Activated naive CD4-positive, alpha-beta T cell treated with anti-CD3 and anti-CD28 coated beads for 36 hours (primary cell): ENCODE measurements at places on chromosomes 12 and 14.

DNA sequence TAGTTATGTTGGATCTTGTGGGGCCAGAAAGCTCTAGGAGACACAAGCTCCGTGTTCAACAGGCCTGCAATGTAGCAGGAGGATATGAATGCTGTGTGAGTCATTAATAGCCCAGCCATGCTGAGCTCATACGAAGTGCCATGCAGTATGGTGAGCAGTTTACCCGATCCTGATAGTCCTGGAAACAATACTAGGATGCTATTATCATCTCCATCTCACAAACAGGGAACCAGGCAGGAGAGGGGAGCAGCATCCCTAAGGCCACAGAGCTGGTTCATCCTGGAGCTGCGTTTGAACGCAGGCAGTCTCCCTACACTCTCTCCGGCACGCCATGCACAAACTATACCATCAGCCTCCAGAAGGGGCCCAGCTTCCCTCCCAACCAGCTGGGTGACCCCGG lies 20.5 kb downstream of the TTC7B start:
- H3K27ac ChIP-seq = no peak overlapping the region
- no peak for DNase-seq
- H3K36me3 ChIP-seq = no peaks in the 10 kb centered on the region
- no peaks in the 10 kb centered on the region for H3K4me1 ChIP-seq
- H3K27me3 ChIP-seq = no peaks in the 10 kb centered on the region
- H3K4me3 ChIP-seq = no peak overlapping the region

GRCh38 chr12:67241482-67241881 lies 27.7 kb upstream of the CAND1 start:
- no peak overlapping the region for H3K27ac ChIP-seq
- no peak overlapping the region for H3K4me3 ChIP-seq
- H3K27me3 ChIP-seq = no peaks in the 10 kb centered on the region
- H3K36me3 ChIP-seq = no peaks in the 10 kb centered on the region

DNA sequence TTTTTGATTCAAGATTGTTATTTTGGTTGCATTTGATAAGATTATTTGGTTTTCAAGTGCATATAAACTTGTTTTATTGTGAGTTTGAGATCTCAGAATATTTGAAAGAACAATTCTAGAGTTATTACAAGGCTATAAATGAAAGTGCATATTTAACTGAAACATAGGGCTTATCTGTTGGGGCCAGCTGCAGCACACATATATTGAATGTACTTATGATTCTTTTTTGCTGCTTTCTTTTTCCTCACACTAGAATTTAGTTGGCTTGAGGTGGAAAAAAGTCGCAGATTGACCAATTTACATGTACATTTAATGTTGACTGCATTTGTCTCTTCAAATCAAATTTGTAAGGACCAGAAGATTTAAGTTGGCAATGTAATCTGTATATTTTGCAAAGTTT lies 88.0 kb downstream of the PCNX1 start:
- H3K4me1 ChIP-seq = peaks cover 48% of the 10 kb centered on the region
- no peak for DNase-seq
- no peaks in the 10 kb centered on the region for H3K27me3 ChIP-seq
- peaks cover 12% of the 10 kb centered on the region for H3K36me3 ChIP-seq
- no peak overlapping the region for H3K27ac ChIP-seq

DNA sequence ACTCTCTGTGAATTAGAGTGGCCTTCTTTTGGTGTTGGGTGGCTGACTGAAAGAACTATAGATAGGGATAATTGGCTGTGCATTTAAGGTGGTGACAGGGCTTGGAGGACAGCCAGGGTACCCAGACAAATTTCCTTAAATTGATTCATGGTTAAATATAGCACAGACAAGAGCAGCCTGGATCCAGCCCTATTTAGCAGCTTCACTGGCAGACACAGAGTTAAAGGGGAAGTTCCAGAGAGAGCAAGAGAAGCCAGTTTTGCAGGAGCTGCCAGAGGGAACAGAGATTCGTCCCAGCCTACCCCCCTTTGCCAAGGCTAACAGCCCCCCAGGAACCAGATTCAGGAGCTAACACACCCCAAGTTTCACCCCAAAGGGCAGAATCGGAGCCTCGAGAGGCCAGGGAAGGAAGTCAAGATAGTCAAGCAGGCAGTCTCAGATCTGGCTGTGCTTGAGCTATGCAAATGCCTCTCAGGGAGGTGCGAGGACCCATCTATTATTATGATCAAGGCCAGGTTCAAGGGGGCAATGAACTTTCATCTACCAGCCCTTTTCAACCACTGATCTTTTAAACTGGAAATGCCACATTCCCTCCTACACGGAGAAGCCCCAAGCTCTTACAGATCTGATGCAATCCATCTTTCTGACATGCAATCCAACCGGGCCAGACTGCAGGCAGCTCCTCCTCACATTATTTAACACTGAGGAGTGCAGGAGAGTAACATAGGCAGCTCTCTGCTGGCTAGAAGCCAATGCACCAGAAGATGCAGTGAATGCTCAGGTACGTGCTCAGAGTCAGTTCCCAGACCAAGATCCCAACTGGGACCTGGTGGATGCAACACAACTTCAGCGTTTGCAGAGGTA lies 58.2 kb downstream of the DHRS2 start:
- DNase-seq = peak; percentile 15
- no peaks in the 10 kb centered on the region for H3K36me3 ChIP-seq
- no peaks in the 10 kb centered on the region for H3K4me1 ChIP-seq

GRCh38 chr12:69583203-69583602 lies 2.1 kb upstream of the CCT2 start:
- no peak overlapping the region for H3K27ac ChIP-seq
- no peaks in the 10 kb centered on the region for H3K27me3 ChIP-seq
- H3K36me3 ChIP-seq = peaks cover 13% of the 10 kb centered on the region
- H3K4me1 ChIP-seq = peaks cover 12% of the 10 kb centered on the region

- no peak overlapping the region for H3K27ac ChIP-seq
- H3K4me3 ChIP-seq = no peak overlapping the region
- H3K36me3 ChIP-seq = no peaks in the 10 kb centered on the region
- DNase-seq = no peak
- no peaks in the 10 kb centered on the region for H3K4me1 ChIP-seq
- no peaks in the 10 kb centered on the region for H3K27me3 ChIP-seq
Measured at GRCh38 chr12:108345716-108346633, 6.9 kb upstream of the CMKLR1 start.

- peaks cover 14% of the 10 kb centered on the region for H3K36me3 ChIP-seq
- no peaks in the 10 kb centered on the region for H3K4me1 ChIP-seq
- no peak overlapping the region for H3K4me3 ChIP-seq
Measured at GRCh38 chr12:118151755-118152154, 15.8 kb downstream of the PEBP1 start.

GRCh38 chr14:100678469-100678828 lies 48.2 kb upstream of the DLK1 start:
- no peaks in the 10 kb centered on the region for H3K4me1 ChIP-seq
- H3K27me3 ChIP-seq = peaks cover 12% of the 10 kb centered on the region
- no peaks in the 10 kb centered on the region for H3K36me3 ChIP-seq

DNA sequence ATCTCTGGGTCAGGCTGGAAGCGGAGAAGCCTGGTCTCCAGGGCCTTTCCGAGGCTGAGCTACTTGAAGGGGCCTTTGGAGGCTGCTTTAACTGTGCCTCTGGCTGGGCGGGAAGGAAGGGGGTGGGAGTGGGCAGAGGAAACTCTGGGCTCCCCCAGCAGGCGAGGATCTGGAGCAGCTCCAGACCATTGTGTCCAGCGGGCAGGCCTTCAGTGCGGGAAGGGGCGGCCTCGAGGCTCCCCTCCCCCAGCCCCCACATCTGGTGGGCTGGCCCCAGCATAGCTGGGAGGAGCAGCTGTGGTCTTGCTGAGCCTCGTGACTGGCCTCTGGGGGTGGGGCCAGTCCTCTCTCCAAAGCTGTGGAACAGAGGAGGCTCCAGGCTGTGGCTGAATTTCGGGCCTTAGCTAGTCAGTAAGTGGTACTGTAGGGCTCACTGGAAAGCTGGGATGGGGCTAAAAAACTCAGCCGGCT lies 3.4 kb downstream of the TAMALIN start:
- H3K4me3 ChIP-seq = no peak overlapping the region
- H3K27me3 ChIP-seq = peaks cover 3% of the 10 kb centered on the region
- peaks cover 7% of the 10 kb centered on the region for H3K36me3 ChIP-seq
- DNase-seq = no peak
- H3K4me1 ChIP-seq = peaks cover 17% of the 10 kb centered on the region

- no peak overlapping the region for H3K27ac ChIP-seq
- no peaks in the 10 kb centered on the region for H3K27me3 ChIP-seq
- no peaks in the 10 kb centered on the region for H3K4me1 ChIP-seq
Measured at GRCh38 chr14:91614187-91614586, 104.1 kb upstream of the PPP4R3A start.

DNA sequence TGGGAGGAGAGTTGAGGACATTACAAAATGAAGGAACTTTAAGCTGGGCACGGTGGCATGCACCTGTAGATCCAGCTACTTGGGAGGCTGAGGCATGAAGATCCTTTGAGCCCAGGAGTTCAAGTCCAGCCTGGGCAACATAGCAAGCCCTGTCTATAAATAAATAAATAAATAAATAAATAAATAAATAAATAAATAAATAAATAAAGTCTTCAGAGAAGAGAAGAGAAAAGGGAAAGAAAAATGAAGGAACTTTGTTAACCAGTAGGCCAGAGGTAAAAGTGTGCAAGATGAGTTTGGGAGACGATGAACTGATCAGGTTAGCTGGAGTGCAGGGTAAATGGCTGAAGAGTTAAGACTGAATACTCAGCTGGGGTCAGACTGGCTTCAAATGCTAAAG lies 20.1 kb downstream of the PNMA1 start:
- H3K27me3 ChIP-seq = no peaks in the 10 kb centered on the region
- no peak overlapping the region for H3K27ac ChIP-seq
- peaks cover 26% of the 10 kb centered on the region for H3K4me1 ChIP-seq
- no peak for DNase-seq
